ENCODE measurements at places on chromosomes 7 and 10. TPM values are rescaled to one million over a fixed set of nuclear protein-coding genes. Genes with fewer than 3 reads are reported as not detected.

- DNase-seq = no peak
Observed at GRCh38 chr7:53418834-53419482, 383.5 kb downstream of the POM121L12 start.

GRCh38 chr7:28544453-28545117, 132.3 kb downstream of the CREB5 start:
- DNase-seq = no peak

GRCh38 chr10:354901-355617, 219.8 kb downstream of the ZMYND11 start:
- DNase-seq = no peak

- no peak for DNase-seq
Observed at GRCh38 chr7:114083166-114084001, 164.6 kb upstream of the PPP1R3A start.

- no peak for DNase-seq
Observed at GRCh38 chr10:11246752-11247467, 229.2 kb downstream of the CELF2 start.

GRCh38 chr7:50208378-50208982, 96.0 kb upstream of the IKZF1 start:
- no peak for DNase-seq

DNA sequence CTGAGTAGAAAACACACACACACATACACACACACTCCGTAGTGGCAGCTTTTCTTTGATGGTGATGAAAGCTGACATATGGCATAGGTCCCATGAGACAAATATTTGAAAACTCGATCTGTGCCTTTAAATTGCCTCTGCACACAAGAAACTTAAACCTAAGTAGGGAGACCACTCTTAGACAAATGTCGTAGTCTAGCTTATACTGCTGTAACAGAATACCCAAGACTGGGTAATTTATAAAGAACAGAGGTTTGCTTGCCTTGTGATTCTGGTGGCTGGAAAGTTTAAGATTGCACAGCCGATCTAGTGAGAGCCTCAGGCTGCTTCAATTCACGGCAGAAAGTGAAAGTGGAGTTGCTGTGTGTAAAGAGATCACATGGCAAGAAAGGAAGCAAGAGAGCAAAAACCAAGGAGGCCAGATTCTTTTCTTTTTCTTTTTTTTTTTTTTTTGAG, 489.4 kb upstream of the SORCS1 start:
- peak; percentile 5 for DNase-seq

- no peak for DNase-seq
Observed at GRCh38 chr7:99372275-99373090, 2.0 kb upstream of the ARPC1B start.

DNA sequence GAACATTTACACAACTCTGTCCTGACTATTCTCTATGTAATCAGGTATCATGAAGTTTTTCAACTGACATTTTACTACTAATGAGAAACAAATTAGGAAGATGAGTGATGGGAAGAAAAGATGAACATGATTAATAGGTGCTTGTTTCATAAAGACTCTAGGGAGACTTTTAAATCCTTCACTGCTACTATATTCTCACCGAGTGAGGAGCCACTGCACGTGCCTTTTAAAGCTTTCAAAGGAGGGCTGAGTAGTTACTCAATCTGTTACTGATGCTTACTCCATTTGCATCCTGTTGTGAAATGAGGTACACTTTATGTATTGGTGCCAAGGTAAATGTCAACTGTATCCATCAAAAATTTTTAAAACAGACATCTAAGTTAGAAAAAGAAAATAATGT, 1.3 kb upstream of the COMMD3 start:
- no peak for DNase-seq

DNA sequence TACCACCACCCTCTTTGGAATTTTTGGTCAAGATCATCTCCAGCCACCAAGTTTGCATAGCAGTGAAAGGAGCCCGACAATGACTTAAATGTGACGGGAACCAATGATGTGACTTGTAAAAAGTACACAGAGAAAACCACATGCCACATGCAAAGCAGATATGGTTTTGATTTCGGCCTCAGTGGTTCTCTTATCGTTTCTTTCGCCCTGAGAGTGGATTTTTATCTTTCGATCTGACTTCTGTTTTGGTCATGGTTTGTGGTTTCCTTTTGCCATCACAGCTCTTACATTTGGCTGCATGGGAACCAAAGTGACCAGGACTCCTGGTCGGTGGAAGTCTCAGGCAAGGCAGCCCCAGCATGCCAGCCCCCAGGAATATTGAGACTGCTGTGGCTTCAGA, 31.5 kb downstream of the TCF7L2 start:
- DNase-seq = no peak

DNA sequence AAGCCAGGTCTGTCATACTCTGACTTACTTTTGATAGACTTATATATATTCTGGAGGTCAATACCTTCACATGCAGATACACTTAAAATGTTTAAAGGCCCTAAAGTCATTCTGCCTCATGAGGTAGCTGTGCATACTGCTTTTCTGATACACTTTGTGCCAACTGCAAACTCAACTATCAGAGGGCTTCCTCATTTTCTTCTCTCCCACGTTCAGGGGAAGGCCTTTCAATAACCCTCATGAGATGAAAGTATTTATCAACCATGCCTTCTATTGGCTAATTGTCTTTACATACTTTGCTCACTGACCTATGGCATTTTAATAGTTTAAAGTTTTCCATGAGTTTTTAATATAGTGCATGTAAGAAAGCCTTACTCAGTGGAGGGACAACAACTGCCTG, 112.7 kb upstream of the AMPH start:
- no peak for DNase-seq

- no peak for DNase-seq
Observed at GRCh38 chr7:157890921-157891401, 554.2 kb downstream of the DNAJB6 start.

DNA sequence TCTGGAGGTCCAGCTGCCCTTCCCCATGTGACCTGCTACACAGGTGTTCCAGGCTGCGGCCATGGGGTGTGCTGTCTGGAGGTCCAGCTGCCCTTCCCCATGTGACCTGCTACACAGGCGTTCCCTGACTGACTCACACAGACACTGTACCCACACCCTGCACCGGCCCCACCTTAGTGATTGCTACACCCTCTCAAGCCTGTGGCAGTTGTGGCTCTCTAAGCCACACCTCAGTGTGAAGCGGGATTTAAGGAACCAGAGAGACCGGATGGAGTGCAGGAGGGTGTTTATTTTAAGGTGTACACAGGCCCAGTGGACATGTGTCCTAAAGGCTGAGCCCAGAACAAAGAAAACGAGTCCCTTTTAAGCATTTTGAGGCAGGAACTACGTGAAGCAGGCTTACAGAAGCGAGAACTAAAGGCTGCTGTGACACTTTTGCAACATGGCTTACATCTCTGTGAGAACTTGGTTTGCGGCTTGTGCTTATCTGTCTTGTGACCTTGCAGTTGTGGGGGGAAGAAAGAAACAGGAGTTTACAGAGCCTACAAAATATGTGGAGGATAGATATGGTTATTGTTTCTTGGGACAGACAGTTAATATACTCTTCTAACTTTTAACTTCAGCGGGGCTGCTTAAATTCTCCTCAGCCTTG, 326.4 kb downstream of the PAXIP1 start:
- DNase-seq = no peak

DNA sequence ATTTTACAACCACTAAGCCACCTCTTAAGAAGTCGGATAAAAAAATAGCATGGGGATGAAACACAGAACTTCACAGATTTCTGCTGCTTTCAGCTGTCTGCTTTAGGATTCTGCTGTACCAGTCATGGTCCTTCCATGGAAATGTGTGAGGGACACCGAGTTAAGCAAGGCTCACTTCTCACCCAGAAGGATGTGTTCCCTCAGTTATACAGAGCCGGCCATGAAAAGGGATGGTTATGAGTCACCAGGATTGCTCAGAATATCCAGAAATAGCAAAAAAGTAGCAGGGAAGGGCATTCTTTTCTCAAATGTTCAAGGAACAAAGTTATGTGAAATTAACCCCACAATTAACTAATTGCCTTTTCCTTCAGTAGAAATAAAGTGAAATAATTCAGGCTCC, 124.4 kb downstream of the AMPH start:
- DNase-seq = no peak

DNA sequence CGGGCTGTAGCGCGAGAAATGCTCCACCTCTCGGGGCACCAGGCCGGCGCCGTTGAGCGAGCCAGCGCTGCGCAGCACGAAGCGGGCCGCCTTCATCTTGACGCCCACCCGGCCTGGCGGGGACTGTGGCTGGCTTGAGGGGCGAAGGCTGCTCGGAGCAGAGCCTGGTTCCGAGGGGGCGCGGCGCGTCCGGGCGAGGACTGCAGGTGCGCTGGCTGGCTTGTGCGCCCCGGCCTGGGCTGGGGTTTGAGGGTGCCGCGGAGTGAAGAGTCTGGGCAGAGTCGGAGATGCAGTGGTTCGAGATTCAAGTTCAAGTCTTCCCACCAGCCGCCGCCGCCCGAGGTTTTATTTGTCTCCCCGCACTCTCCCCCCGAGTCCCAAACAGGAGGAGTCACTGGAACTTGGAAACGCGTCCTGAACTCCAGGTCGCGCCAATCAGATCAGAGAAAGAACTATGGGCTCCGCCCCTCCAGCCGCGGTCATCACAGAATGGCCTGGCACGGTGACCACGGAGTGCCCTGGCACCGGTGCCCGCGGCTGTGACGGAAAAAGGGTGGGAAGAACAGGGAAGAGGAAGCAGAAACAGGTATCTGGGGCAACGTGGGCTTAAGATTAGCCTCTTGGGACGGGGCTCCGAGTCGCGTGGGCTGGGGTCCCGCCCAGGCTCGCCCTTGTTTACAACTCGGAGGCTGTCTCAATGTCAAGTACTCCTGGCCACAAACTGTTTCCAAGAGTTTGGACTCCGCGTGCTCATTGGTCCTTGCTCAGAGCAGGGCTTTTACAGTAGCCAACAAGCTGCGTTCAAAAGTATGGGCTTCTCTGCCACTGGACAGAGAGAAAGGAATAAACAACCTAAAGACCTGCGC, at the start of gene PDK4:
TSS of gene PDK4 (minus strand) at position 319 of the 866 bp plus-strand sequence. CDS start at position 96, 223 bp downstream.
- DNase-seq = peak; percentile 76

GRCh38 chr10:68333440-68334431, 1.0 kb upstream of the PBLD start:
- no peak for DNase-seq

DNA sequence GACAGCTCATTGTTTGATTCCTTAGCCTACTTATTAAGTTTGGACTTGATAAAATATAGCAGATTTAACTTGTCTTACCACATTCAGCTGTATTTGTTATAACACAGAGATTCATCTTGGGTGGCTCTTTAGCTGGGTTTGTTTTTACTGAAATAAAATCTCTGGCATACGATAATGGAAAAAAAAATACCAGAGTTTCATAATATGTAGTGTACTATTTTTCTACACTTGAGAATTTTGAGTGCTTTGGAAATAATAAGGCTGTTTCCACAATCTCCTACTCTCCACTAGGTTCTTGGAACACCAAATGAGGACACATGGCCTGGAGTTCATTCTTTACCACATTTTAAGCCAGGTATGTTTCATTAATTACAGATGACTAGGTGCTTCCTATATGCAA, 218.6 kb upstream of the FZD1 start:
- DNase-seq = no peak

DNA sequence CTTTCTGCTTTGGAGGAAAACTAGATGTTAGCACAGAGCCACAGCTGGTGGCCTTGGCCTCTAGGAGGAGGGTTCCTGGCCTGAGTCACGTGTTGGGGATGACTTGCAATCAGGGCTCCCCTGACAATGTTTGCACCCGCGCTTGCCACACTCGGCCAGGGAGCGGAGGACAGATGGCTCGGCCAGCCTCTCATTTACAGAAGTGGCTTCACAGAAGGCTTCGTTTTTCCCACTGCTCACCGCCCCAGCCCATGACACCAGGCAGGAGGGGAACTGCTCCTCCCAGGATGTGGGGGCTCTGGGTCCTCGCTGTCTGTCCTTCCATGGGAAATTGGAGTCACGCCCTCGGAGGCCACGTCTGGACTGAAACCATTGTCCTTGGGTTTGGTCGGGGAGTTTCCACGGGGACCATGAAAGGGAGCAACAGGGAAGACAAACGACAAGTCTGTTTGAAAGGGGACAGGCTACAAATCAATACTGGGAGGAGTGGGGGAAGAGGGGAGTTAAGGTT, 49.6 kb upstream of the UBE3C start:
- DNase-seq = no peak

GRCh38 chr7:155020996-155021395, 18.1 kb upstream of the PAXIP1 start:
- no peak for DNase-seq

DNA sequence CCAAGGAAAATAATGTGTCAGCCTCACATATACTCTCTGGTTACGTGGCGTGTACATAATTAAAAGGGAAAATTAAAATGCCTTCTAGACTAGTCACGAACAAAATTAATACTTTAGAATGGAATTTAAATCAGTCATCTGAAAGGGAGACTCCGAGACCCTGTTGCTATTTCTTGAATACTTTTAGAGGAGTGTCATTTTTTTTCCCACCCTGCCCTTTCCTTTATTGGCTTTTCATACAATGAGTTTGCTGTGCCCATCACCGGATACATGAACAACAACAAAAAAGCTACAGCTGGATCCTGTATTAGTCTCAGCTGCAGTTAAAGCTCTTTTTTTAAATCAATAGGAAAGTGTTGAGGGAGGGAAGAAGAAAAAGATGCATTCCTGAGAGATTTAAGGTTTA, 20.1 kb downstream of the CYTH3 start:
- DNase-seq = no peak

- DNase-seq = no peak
Observed at GRCh38 chr10:28840971-28841370, 163.7 kb downstream of the BAMBI start.

Gene OPALIN
- not detected for polyA plus RNA-seq

Gene NDUFB2
- 176 TPM for polyA plus RNA-seq

Gene TCF7L2
- polyA plus RNA-seq = 36.8 TPM

Gene CCDC172
- not detected for polyA plus RNA-seq

Gene GALNT17
- polyA plus RNA-seq = 4.8 TPM

Gene PAXIP1
- 19.1 TPM for polyA plus RNA-seq

Gene ZNF727
- polyA plus RNA-seq = 0.23 TPM

Measured in left renal cortex interstitium (tissue), 4 donors.